ENCODE measurements at places on chromosomes 4 and X.

GRCh38 chr4:38149997-38150671, 189.9 kb downstream of the PTTG2 start:
- no peak for DNase-seq

DNA sequence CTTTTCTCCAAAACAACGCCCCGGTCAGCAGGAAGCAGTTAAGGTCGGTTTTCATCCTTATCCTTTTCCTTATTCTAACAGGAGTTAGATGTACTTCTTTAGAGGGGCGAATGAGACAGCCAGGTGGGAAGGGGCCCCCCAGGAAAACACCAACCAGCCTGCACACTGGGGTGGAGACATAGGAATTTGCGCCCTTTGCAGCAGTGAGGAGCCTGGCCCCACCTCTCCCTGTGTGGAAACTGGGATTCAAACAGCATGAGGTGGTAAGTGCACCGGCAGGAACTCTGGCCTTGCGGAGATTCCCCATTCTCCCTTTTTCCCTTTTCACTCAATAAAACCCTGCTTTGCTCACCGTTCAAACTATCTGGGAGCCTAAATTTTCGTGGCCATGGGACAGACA, 8.0 kb upstream of the FAM47C start:
- no peak for DNase-seq

DNA sequence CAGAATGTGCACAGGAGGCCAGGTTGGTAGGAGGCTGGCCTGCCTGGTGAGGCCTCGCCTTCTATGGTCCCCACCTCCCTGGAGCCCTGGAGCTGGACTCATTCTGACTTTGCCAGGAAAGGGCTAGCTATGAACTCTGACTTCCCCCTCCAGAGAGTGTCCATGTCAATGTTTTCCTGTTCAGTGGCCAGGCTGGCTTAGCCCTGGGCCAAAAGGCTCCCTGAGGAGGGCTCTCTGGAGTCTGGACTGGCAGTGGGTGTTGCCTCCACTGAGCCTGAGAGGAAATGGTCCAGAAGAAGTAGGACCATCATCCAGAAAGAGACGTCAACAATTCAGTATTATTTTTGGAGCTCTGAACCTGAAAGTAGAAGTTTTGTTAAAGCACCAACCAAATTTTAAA, 178.7 kb downstream of the CHIC2 start:
- no peak for DNase-seq

DNA sequence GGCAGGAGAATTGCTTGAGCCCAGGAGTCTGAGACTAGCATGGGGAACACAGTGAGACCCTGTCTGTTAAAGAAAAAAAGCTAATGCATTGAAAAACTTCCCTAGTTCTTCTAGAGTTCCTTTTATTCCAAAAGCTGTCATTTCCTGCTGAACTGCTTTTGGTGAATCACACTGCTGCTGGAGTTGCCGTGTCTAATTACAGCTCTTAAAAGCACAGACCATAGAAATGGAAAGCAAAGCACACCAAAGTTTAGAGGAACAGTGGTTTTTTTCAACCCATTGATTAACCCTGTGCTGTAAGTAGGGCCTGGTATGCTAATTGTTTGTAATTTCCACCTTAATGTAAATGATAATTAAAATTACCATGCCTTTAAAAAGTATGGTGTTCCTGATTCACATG, 52.4 kb downstream of the SEPTIN11 start:
- DNase-seq, result no peak
